ENCODE measurements at places on chromosomes 1 and 21.

GRCh38 chr1:199046618-199047017 lies 407.8 kb downstream of the PTPRC start:
- no peak for DNase-seq

DNA sequence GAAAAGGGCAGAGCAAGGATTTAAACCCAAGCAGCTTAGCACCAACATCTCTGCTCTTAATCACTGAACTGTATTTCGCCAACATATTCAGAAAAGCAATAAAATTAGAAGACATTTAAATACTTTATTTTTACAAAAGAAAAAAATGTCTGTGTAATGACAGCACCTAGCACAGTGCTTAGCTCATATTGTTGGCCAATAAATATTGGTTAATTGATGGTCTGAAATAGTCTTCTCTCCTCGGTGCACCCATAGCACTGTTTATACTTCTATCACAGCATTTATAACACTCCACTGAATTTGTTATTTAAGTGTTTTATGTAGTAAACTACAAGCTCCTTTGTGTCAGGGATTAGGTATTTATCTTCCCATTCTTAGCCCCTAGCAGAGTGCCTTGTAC lies 70.9 kb upstream of the PLPPR4 start:
- DNase-seq, result no peak

DNA sequence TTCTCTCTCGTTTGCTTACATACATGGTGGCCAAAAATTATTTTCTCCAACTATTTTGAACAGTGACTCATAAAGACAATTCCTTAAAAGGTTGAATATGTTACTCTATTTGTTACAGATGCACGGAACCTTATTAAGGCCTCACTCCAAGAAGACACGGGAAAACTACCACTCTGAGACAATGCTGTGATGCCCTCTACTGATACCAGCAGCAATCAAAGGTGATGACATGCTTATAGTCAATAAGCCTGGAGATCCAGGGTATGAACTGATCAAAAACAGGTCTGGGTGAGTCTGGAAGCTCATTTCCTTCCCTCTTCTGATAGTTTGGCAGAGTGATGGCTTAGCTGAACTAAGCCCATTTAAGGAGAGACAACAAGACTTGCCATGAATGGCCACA lies 563.0 kb downstream of the LRRIQ3 start:
- no peak for DNase-seq

DNA sequence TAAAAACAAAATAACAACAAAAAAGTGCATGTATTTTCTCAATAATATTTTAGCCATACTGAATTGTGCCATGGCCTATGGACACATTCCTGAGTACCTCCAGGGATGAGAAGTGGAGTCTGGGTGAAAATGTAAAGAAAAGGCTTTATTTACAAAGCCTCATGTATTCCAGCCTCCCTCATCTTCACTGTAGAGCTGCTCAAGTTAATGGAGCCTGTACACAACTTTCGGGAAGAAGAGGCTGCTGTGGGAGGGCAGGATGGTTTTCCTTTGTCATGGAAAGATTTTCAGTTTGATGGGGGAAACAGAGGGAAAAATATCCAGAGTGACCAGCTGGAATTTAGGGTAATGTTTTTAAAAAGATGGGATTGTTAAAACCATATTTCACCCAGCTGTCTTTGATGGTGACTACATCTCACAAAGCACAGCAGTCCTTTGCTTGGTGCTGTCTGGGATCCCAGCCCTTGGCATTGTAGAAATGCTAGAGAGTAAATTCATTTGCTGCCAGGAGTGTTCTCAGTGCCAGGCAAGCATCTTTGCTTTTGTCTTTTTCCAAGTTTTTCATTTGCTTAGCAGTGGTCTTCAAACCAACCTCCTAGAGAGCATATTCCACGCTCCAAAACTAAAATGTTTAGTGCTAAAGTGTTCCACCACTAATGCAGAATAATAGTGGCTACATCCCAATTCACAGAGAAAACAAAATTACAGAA lies 54.9 kb downstream of the DPT start:
- no peak for DNase-seq

- no peak for DNase-seq
These were observed 11.7 kb upstream of the FOXO6 start for GRCh38 chr1:41349361-41350054.

DNA sequence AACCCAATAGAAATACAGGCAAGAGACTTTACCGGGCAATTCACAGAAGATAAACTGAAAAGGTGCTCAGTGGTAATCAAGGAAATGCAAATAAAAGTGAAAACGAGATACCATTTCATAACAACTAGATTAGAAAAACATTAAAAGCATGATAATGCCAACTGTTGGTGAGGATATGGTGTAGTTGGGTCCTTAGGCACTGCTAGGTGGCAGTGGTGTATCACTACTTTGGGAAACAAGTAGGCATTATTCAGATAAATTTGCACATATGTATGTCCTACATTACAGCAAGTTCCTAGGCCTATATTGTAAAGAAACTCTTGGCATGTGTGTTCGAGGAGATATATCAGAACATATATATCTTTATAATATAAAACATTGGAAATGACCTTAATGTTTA lies 31.0 kb downstream of the AZIN2 start:
- no peak for DNase-seq

DNA sequence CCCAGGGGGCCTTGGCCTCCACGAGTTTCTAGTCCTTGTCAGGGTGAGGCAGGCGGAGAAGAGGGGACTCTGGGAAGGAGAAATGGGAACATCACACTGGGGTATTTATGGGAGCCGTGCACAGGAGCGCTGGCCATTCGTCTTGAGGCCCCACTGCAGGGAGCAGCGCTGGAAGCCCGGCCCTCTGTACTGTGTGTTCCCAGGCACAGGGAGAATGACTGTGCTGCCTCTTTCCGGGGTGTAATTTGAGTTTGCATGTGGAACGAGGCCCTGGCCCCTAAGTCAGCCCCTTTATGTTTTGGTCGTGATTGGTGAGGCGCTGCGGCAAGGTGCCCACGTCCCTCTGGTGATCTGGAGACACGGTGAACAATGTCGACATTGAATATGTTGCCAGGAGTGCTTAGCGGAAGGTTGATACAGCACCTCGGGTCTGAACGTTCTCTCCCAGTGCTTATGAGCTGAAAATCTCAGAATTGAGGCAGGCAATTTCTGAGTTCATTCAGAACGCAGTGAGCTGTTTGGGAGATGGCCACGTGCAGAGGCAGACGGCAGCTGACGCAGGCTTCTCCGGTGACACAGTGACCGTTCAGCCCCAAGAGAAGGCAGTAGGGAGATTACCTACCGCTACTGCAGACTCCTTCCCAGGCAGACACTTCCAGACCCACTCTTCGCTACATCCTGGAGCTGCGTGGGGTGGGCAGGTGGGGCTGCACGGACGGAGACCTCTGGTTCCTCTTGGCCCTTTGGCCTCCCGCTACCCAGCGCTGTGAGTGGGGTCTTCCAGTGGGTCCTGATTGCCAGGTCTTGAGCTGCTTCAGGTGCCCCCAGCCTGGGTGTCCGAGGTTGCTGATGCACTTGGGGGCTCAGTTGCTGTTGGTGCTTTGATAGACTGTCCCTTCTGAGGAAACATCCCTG lies 265.8 kb downstream of the CAMTA1 start:
- DNase-seq, result no peak
